ENCODE measurements at places on chromosomes 6 and 20.
A peak's percentile ranks its signal among the peaks of the same experiment; 100 is the strongest.

DNA sequence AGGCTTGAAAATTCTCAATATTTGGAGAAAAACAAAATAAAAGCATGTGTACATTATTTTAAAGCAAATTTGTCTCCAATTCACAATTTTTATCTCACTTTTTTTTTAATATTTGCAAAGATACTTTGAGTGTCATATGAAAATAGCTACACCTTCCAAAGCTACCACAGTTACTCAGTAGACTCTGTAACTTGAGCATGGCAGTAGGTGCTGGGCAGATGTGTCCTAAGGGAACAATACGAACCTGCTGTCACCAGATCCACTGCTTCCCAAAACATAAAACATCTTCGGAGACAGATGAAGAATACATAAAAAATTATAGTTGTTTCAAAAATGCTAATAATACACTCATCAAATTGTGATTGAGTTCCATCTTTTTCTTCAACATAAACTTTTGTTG, 10.6 kb downstream of the WDR27 start:
- DNase-seq, result no peak

GRCh38 chr6:147603392-147604081, 95.0 kb downstream of the SAMD5 start:
- no peak for DNase-seq

DNA sequence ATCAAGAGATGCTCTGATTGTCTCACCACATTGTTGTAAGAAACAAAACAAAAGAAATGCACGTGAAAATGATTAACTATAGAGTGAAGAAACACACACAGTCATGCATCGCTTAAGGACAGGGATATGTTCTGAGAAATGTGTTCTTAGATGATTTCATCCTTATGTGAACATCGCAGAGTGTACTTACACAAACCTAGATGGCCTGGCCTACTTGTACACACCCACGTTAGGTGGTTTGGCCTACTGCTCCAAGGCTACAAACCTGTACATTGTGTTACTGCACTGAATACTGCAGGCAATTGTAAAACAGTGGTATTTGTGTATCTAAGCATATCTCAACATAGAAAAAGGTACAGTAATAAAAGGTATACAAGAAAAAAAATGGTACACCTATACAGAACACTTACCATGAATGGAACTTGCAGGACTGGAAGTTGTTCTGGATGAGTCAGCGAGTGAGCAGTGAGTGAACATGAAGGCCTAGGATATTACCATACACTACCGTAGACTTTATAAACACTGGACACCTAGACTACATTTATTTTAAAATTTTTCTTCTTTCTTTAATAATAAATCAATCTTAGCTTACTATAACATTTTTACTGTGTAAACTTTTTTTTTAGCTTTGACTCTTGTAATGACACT, 48.6 kb downstream of the FKBP5 start:
- no peak for DNase-seq

DNA sequence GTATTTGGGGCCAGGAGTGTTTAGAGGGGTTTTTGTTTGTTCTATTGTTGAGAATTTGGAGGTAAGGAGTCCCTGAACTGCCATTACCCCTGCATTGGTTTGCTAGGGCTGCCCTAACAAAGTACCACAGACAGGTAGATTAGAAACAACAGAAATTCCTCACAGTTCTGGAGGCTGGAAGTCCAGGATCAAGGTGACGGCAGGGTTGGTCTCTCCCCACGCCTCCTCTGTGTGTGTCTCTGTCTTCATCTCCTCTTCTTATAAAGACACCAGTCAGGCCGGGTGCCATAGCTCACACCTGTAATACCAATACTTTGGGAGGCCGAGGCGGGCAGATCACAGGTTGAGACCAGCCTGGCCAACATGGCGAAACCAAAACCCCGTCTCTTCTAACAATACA, 97.1 kb upstream of the FAM8A1 start:
- no peak for DNase-seq

DNA sequence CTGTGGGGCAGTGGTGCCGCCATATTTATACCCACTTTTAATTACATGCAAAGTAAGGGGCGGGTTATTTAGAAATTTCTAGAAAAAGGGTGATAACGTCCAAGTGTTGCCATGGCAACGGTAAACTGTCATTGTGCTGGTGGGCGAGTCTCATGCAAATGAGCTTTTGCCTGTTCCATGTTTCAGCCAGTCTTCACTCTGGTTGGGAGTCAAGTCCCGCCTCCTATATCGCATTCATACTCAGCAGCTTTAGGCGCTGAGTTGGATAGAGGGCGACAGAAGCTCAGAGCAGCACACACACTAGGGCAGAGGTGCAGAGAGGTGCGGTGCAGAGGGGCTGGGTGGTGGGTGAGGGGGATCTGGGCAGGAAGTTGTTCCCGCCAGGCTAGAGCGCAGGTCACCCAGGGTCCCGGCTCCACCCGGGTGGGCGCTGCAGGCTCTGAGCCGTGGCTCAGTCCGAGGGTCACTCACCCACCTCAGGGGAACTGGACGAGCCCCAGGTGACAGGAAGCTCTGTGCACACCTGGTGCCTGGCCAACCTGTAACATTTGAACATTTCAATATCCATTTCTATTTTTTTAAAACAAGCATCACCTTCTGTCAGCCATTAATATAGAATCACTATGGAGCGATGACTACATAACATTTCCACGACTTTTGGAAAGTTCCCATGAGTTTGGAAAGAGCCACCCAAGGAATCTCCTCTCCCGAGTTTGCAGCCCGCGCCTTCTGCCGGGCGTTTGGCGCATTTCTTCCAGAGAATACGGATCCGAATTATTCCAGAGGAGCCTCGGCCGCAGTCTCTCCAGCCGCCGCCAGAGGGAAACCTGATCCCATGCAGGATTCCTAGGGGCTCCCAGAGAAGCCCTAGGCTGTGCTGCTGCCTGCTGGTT, 89.1 kb upstream of the PHACTR3 start:
- peak; percentile 86 for DNase-seq

GRCh38 chr6:149545258-149545753, 537 bp downstream of the PPIL4 start:
- peak; percentile 9 for DNase-seq

GRCh38 chr6:30641048-30641447, 5.9 kb upstream of the C6orf136 start:
- DNase-seq, result no peak

GRCh38 chr6:15547400-15547799, 115.4 kb downstream of the DTNBP1 start:
- no peak for DNase-seq

DNA sequence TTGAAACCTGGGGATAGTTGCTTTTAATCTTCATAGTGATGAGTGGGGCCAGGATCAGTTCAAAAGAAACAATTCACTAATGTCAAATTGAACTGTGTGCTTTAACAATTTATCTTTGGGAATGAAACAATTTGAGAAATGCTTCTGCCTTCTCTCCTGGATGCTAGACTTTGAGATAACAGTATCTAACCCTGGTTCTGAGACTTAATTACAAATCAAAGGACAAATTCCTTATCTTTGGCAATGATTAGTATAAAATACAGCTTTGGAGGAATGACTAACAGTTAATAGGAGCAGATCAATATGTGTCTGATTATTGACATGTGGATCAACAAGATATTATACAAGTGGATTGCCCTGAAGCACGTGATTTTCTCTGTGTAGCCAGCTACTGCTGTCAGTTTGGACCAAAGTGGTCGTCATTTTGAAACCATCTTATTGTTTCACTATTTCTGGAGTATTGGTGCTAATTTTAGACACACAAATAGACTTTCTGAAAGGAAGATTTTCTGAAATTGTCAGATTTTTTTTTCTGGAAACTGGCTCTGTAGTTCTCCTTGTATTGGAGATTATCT, 6.2 kb upstream of the FLRT3 start:
- DNase-seq, result no peak

DNA sequence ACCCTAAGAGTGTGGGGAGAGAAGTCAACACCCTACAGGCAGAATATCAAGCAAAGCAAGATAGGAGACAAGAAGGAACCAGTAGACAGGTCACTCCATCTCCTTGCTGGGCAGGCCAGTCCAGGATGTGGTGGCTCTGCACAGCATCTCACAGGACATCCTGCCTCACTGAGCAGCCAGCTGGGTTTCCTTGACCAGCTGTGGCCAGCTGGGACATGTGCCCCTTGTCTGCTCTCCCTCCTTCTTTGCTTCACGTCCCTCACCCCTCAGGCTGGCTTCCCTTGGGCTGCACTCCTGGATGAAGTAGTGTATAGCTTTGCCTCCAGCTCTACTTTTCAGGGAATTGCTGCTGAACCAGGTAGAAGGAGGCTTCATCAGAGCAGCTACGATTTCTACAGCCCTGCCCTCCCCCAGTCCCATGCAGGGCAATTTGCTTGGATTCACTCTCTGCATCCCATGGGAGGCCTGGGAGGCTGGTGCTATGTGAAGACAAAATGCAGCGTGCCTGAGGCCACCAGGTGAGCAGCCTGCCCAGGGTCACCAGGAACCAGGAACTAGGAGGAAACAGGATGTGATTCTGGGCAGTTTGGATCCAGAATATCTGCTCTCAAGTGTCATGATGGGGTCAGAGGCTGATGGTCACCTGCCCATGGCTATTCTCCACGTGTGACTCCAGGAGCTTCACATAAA, 110.0 kb upstream of the PMEPA1 start:
- no peak for DNase-seq

DNA sequence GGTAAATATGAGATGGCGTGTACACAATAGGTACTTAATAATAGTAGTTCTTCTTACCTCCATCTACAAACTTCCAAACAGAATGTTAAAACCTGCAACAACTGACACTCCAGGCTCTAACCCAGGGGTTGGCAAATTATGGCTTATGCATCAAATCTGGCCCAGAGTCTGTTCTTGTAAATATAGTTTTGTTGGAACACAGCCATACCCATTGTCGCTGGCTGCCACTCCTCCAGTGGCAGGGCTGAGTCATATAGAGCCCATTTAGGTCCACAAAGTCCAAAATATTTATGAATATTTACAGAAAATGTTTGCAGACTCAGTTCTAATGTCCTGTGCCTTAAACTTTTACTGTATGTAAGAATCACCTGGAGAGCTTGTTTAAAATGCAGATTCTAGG, 69.9 kb upstream of the BTBD3 start:
- DNase-seq, result no peak
